Activated naive CD4-positive, alpha-beta T cell treated with anti-CD3 and anti-CD28 coated beads, Interleukin-2, amount 50 U/mL, for 16 hours (primary cell): ENCODE measurements at places on chromosomes 13 and 19.

- DNase-seq, result no peak
Observed at GRCh38 chr13:102970542-102970941, 95.7 kb downstream of the SLC10A2 start.

- DNase-seq, result no peak
Observed at GRCh38 chr19:13633109-13633508, 126.8 kb upstream of the CACNA1A start.

- no peak for DNase-seq
Observed at GRCh38 chr19:54431255-54431838, 16.1 kb downstream of the TTYH1 start.

- DNase-seq, result no peak
Observed at GRCh38 chr19:16807549-16808284, 21.5 kb upstream of the SIN3B start.

DNA sequence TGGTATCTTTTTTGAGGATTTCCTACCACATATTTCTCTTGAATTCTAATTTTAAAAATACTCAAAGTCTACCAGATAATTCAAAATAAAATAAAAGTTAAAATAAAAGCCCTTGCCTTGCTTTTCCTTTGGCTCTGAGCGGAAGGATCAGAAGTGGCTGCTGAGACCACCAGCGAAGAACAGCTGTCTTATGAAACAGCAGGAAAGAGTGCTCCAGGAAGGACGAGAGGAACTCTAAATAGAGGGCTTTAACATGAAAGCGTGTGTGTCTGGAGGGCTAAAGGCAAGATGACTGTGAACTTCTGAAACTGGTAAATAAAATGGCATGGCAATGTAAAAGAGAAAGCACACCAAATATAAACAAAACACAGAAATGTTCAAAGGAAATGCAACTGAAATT is 521.5 kb upstream of the SPRY2 start:
- no peak for DNase-seq

- DNase-seq, result no peak
Observed at GRCh38 chr13:98487522-98487921, 89.4 kb downstream of the STK24 start.

DNA sequence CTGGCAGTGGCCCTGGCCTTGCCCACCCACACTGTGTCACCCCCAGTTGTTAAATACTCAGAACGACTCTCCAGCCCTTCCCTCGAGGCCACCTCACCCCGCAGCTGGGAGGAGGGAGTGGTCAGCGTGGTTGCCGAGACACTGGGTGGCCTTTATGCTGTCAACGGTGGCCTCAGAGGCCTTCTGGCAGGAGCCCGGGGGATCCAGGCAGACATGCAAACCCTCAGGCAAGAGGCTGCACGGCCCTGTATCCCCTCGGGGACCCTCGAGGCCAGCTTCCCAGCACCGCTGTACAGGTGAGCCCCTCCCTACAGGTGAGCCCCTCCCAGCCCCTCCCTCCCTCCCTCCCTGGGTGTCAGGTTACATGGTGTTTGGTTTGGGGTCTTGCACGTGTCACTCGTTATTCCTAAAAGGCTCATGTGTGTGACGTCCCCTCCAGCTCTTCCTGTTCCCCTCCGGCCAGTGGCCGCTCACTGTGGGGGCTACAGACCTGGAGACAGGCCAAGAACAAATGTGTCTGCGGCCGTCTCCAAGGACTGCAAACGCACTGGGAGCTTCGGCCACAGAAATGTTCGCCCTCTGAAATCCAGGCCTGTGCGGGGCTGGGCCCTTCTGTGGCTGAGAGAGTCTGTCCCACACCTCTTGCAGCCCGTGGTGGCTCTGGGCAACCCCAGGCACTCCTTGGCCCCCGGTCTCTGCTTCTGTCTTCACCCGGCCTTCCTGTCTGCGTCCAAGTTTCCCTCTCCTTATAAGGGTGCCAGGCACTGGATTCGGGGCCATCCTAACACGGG is at the start of gene TEKTIP1:
TEKTIP1 (plus strand) TSS at position 210 of the 791 bp plus-strand sequence; CDS start at position 214, 4 bp downstream.
- DNase-seq, result no peak

GRCh38 chr13:48500652-48501197 is 32.2 kb downstream of the RCBTB2 start:
- no peak for DNase-seq

DNA sequence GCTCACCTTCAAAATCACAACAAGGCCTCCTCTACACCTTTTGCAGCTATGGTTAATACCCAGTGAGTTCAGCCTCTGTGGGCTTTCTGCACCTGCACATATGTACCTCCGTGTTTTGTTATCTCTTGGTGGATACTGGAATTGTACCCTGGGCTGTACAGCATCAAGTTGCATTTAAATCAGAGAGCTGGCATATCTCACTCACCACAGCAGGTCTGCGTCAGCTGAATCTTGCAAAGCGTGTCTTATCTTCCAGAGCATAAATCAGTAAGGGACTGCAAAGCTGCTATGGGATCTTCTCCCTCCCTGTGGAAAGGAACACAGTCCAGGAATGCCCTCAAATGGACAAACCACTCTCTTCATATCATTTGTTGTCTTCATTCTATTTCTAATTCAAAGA is 1048.7 kb downstream of the UQCRFS1 start:
- DNase-seq, result no peak

GRCh38 chr19:55173714-55174409 is 6.2 kb downstream of the SYT5 start:
- DNase-seq, result peak; percentile 29

- DNase-seq, result no peak
Observed at GRCh38 chr13:24145240-24145639, 15.3 kb upstream of the SPATA13 start.

GRCh38 chr13:24053519-24054251 is 106.8 kb upstream of the SPATA13 start:
- DNase-seq, result peak; percentile 58

- no peak for DNase-seq
Observed at GRCh38 chr19:40525234-40526051, 51.2 kb upstream of the SHKBP1 start.

DNA sequence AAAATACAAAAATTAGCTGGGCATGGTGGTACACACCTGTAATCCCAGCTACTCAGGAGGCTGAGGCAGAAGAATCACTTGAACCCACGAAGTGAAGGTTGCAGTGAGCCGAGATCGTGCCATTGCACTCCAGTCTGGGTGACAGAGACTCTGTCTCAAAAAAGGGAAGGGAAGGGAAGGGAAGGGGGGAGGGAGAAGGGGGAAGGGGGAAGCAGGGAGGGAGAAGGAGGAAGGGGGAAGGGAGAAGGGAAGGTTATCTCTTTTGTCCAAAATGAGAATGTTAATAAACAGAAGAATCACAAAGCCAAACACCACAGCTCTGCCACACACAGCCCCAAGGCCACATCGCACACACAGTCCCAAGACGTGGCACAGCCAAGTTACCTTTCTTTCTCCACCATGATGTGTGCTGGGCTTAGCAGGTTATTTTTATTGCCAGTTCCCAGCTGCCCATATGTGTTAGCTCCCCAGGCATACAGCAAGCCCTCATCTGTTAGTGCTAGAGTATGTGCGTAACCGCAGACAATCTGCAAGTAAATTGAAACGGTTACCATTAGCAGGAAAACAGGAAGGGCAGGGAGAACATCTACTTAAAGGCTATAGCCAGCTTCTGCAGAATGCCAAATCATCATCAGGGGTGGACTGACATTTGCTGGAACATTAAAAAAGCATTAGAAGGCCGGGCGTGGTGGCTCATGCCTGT is 34.3 kb downstream of the RCBTB1 start:
- no peak for DNase-seq

- no peak for DNase-seq
Observed at GRCh38 chr13:35984776-35985453, 146.3 kb downstream of the DCLK1 start.

- DNase-seq, result no peak
Observed at GRCh38 chr13:54928071-54928470, 1899.5 kb downstream of the OLFM4 start.

DNA sequence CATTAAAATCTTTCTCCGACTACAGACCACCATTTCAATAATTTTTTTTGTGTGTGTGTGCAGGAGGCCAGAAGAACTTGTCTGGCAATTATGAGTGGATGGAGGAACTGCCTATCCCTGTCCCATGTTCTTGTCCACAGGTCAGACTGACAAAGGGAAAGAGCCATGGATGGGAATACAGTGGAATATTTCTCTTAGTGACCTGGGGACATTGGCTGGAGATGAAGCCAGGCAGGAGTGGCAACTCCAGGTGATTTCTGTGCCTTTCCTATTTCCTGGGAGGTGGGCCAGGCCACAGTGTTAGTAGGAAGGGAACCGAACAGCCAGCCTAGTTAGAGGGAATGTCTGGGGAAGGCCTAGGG is 3.7 kb downstream of the PSG9 start:
- no peak for DNase-seq

DNA sequence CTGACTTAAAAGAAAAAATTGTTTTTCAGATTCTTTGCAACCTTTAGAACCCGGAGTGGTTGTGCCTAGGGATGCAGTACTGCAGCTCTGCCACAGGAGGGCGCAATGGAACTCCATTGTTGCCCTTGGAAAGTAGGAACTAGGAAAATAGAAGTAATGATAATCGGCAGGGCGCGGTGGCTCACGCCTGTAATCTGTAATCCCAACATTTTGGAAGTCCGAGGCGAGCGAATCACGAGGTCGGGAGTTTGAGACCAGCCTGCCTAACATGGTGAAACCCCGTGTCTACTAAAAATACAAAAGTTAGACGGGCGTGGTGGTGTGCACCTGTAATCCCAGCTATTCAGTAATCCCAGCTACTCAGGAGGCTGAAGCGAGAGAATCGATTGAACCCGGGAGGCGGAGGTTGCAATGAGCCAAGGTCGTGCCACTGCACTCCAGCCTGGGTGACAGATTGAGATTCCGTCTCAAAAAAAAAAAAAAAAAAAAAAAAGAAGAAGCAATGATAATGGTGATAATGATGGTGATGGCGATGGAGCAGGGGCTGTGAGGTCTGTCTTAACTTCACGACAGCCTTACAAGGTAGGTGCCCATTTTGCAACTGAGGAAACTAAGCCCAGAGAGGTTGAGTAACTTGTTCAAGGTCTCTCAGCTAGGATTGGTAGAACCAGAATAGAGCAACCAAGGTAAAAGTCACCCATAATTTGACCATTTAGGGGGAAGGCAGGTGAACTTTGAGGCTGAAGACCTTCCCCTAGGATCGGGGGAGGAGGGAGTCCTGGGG is 5.5 kb upstream of the ADAMTS10 start:
- peak; percentile 56 for DNase-seq

DNA sequence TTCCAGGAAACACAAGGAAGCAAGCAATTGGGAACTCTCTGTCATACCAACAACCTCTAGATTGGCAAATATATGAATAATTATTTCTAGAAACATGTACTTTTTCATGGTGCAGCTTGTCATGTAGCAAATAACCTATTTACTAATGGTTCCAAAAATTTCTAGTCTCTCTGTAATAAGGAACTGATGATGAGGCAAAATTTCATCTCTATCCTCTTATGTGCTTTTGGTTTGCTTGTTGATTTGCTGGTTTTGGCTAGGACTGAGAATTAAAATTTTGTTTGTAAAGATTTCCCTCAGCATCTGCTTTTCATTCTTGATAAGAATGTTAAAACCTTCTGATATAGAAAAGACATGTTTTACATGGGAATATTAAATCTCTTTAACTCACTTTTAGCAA is 123.2 kb upstream of the UFM1 start:
- DNase-seq, result no peak

- no peak for DNase-seq
Observed at GRCh38 chr13:46088821-46089562, 15.8 kb downstream of the CPB2 start.

GRCh38 chr19:33756177-33756576 is 40.5 kb upstream of the KCTD15 start:
- DNase-seq, result no peak

GRCh38 chr19:39845584-39845932 is 621 bp downstream of the FBL start:
- DNase-seq, result no peak
